ENCODE measurements at places on chromosomes 6 and 20. TPM values are rescaled to one million over a fixed set of nuclear protein-coding genes. Genes with fewer than 3 reads are reported as not detected.

Gene IL17F
- not detected for total RNA-seq

DNA sequence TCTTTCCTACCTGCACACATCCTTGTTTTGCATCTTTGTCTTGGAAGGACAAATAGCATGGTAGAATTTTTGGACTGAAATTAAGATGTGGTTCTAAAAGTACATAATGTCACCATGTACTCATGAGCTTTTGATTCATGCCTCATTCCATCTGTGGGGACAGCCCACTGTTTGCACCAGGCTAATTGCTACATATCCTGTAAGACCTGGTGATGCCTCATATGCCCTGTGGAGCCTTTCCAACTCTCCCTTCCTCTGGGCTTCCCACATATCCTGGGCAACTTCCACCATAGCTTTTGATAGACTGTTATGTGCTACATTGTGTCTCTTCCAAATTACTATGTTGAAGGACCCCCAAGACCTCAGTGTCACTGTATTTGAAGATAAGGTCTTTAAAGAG lies 213.6 kb upstream of the PREP start:
- no peak for DNase-seq

GRCh38 chr20:63957004-63957689 lies 931 bp upstream of the UCKL1 start:
- peak; percentile 82 for DNase-seq

Gene YIPF3
- total RNA-seq, result 101 TPM

GRCh38 chr20:49887251-49888211 lies 27.8 kb downstream of the SPATA2 start:
- peak; percentile 34 for DNase-seq

- no peak for DNase-seq
These were observed 49.5 kb upstream of the FBXO30 start for GRCh38 chr6:145863988-145864616.

- DNase-seq, result no peak
These were observed 19.1 kb downstream of the AFDN start for GRCh38 chr6:167845856-167846255.

GRCh38 chr6:17417817-17418216 lies 24.4 kb downstream of the CAP2 start:
- DNase-seq, result peak; percentile 86

- no peak for DNase-seq
These were observed 97.6 kb downstream of the TCP11 start for GRCh38 chr6:35043381-35044130.

DNA sequence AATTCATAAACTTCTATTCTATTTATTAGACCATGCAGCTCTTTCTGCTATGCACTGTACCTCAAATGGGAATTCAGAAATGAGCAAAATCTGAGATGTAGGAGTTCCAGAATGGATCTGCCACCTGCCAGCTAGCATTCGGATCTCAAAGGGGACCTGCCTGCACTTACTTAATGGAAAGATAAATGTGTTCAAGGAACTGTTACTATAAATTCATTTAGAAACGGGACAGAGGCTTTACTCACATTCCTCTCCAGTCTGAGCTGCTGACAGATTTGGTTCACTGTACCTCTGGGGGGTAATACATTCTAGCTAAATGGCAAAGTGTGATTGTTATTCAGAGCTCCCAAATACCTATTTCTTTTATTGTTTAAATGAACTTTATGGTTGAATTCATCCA lies 384.1 kb downstream of the GRIK2 start:
- DNase-seq, result no peak

GRCh38 chr20:59644371-59644939 lies 40.1 kb downstream of the PHACTR3 start:
- DNase-seq, result no peak

Gene CFB
- 4.7 TPM for total RNA-seq

- no peak for DNase-seq
These were observed 4.5 kb downstream of the PRDM13 start for GRCh38 chr6:99611148-99611547.

DNA sequence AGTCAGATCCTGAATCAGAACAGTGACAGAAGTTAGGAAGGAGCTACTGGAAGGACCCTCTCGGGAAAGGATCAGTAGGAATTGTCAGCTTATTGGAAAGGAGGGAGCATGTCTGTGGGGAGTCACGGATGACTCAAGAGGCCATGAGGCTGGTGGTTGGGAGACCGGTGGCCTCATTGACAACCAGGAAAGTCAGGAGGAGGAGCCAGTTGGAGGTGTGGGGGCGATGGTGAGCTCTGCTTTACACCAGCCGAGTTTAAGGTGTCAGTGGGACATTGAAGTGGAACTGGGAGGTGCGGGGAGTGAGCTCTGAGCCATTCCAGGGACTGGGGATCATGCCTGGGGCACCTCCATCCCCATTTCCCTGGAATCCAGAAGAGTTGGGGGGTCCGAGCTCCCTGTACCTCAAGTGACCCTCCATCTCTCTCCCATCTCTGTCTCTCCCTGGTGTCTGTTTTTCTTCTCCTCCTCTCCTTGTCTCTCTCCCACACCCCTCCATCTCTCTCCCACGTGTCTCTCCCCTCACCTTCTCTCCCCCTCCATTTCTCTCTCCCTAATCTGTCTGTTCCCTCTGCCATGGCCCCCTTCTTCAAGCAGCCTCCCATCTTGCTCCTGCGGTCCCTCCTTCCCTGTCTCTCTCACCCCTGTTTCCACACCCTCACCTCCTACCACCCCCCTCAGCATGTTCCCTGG lies 14.3 kb upstream of the ZBTB9 start:
- DNase-seq, result no peak

DNA sequence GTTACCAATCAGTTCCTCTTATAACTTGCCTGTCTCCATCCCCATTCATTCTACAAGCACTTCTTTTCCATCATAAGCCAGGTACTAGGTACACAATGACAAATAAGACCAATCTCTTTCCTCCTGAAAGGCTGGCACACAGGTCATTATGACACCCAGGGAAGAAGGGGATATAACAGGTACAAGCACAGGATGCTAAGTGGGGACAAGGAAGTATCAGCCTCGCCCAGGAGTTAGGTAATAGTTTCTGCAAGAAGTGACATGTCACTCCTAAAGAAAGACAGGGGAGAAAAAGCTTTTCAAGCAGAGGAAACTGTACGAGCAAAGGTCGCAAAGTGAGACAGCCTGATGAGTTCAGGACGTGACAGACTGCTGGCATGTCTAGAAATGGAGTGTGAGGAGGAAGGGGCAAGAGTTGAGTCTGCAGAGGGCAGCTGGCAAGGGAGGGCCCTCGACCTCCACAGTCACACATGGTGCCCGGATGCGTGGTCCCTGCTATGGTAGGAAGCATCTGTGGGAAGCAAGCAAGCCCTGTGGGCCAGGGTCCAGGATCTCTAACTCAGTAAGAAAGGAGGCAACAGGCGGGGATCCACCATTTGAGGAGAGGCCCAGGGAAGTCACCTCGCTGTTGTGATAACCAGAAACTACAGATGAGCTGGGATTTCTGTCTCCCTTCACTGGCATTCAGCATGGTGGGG lies 40.4 kb downstream of the GPLD1 start:
- no peak for DNase-seq

- peak; percentile 59 for DNase-seq
These were observed 87.8 kb upstream of the EZR start for GRCh38 chr6:158906926-158907325.

DNA sequence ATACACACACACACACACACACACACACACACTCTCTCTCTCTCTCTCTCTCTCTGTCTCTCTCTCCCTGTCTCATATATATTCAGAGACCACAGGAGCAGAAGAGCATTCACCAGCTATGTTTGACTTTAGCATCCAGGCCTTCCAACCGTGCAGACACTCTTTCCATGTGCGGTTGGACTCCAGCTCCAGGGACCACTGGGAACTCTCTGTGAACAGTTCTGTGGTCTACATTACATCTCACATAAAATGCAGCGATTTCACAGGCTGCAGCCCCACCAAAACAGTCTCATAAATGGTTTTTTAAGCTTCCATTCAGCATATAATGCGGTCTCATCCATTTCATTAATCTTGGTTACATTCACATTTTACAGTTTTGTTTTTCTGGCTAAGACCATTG lies 508.4 kb upstream of the SULF2 start:
- DNase-seq, result no peak

Gene HTR1E
- total RNA-seq, result not detected

Gene THBS2
- total RNA-seq, result not detected

- DNase-seq, result no peak
These were observed 29.9 kb downstream of the EZR start for GRCh38 chr6:158789115-158789917.

- no peak for DNase-seq
These were observed 321.8 kb upstream of the HSF2 start for GRCh38 chr6:122077603-122078002.

DNA sequence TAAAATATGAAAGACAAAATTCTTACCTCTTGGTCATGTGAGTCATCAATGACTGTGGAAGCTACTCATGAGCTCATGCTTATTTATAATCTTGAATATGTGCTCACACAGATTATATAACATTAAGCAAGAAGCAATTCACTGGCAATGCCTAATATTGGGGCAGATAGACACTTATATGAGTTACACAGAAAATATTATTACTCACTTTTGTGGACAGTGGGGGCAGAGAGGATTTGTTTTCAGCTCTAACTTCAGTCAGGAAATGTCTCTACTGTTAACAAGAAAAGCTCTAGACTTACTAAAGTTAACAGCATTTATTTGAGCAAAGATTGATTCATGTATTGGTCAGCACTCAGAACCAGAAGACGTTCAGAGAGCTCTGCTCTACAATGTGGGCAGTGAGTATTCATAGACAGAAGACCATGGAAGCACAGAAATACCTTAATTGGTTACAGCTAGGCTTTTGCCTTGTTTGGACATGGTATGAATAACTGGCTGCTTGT lies 85.8 kb upstream of the AHI1 start:
- no peak for DNase-seq

DNA sequence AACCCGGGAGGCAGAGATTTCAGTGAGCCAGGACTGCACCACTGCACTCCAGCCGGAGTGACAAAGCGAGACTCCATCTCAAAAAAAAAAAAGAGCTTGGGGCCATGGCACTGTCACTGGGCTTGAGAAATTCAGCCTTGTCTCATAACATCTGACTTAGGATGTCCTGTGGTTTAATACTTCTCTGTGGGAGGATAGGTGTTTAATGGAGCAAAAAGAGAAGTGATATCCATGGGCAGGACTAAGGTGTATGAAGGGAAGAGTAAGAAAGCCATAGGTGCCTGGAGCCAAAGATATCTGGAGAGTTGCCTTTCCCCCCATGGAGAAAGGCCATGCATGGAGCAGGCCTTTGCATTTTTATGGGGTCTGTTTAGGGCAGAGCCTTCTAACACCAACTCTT lies 11.2 kb downstream of the BMP6 start:
- no peak for DNase-seq

Gene C6orf132
- total RNA-seq, result 1.6 TPM

GRCh38 chr6:149567194-149567586 lies 1.0 kb downstream of the GINM1 start:
- no peak for DNase-seq

- DNase-seq, result no peak
These were observed 40.3 kb upstream of the ARMH2 start for GRCh38 chr6:24838994-24839393.

Gene FAM110A
- total RNA-seq, result 14.9 TPM

- DNase-seq, result peak; percentile 89
These were observed 33.7 kb downstream of the SRSF3 start for GRCh38 chr6:36627801-36628246.

DNA sequence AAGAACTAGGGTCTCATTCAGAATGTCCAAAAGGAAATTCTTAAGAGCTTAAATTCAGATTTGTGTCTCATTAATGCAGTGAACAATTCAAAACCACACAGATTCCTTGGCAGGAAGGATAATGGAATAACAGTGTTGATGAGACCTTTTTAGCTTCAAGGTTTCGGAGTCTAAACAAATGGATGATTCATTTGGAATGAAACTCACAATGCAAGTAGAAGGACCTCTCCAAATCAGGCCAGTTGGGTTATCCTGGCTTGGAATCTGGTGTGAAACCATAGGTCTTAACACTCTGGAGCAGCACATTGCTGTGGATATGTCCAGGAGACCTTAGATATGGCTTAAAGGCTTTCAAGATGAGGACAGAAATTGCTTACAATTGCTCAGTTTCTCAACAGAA lies 44.9 kb downstream of the KCTD20 start:
- DNase-seq, result no peak

Gene ISM1
- 7.0 TPM for total RNA-seq

DNA sequence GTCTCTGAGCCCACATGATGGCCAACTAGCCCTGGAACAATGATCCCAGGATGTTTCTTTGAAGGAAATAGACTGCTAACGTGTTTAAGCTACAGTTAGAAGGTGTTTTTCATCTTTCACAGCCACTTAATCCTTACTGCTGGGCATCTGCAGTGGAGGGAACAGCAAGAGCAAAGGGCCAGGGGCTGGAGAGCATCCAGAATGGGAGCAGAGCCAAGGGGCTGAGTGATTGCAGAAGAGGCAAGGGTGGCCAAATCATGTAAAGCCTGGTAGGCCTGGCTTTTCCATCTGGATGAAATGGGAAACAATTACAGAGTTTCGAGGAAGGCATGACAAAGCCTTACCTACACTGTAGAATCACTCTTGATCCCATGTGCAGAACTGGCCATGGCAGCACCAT lies 18.7 kb upstream of the LAMP5 start:
- DNase-seq, result no peak

- DNase-seq, result no peak
These were observed 8.1 kb downstream of the CAPN11 start for GRCh38 chr6:44166591-44167184.

DNA sequence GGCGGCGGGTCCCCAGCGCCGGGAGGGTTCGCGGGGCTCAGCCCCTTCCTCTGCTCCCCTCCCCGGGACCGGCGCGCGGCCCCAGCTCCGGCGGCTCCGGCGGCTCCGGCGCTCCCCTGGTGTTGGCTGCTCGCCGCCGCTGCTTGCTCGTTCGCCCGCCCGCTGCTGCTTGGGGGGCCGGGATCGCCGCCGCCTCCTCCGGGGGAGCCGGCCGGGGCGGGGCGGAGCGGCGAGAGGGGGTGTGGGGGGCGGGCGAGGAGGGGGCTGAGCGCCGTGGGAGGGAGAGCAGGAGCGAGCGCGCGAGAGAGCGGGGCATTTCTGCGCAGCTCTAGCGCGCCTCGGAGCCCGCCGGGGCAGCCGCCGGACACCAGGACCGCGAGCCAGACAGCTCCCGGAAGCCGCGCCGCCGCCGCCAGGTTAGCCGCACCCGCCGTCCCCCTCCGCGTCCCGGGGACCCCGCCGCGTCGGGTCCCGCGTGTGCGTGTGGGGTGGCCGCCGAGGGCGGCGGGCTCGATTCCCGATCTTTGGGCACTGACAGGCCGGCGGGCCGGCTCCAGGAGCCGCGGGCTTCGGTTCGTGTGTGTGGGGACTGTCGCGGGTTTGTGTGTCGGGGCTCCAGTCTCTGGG lies 62.0 kb upstream of the EPB41L1 start:
- DNase-seq, result peak; percentile 49

DNA sequence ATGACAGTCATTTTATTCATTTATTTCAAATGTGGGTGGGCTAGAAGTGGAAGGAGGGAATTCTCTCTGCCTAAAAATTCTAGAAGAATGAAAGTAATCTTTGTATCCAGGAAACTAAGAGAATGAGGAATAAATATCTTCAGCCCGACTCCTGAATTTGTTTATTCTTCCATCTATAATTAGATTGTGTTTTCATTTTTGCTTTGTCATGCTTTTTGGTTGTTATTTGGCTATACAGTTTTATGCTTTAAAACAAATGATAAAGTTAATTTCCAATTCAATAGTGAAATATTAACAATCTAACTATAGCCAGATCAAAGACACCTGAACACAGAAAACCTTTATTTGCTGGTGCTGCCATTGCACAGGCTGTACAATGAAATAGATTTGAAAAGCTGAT lies 521.3 kb downstream of the KIF16B start:
- DNase-seq, result no peak

Gene ULBP3
- 9.4 TPM for total RNA-seq

Data from Caki2 (cell line).